ENCODE measurements at places on chromosomes 13 and 19. TPM values are rescaled to one million over a fixed set of nuclear protein-coding genes. Genes with fewer than 3 reads are reported as not detected.
A peak's percentile ranks its signal among the peaks of the same experiment; 100 is the strongest.

GRCh38 chr13:71758828-71759227, 108.2 kb downstream of the DACH1 start:
- no peaks in the 10 kb centered on the region for H3K4me1 ChIP-seq
- no peak overlapping the region for H3K27ac ChIP-seq
- no peaks in the 10 kb centered on the region for H3K36me3 ChIP-seq
- no peak for DNase-seq
- H3K27me3 ChIP-seq = no peaks in the 10 kb centered on the region

- DNase-seq = no peak
- H3K4me3 ChIP-seq = no peak overlapping the region
- H3K27me3 ChIP-seq = peaks cover 2% of the 10 kb centered on the region
- H3K4me1 ChIP-seq = no peaks in the 10 kb centered on the region
- H3K36me3 ChIP-seq = no peaks in the 10 kb centered on the region
Measured at GRCh38 chr13:50649211-50649610, 194.3 kb downstream of the DLEU7 start.

DNA sequence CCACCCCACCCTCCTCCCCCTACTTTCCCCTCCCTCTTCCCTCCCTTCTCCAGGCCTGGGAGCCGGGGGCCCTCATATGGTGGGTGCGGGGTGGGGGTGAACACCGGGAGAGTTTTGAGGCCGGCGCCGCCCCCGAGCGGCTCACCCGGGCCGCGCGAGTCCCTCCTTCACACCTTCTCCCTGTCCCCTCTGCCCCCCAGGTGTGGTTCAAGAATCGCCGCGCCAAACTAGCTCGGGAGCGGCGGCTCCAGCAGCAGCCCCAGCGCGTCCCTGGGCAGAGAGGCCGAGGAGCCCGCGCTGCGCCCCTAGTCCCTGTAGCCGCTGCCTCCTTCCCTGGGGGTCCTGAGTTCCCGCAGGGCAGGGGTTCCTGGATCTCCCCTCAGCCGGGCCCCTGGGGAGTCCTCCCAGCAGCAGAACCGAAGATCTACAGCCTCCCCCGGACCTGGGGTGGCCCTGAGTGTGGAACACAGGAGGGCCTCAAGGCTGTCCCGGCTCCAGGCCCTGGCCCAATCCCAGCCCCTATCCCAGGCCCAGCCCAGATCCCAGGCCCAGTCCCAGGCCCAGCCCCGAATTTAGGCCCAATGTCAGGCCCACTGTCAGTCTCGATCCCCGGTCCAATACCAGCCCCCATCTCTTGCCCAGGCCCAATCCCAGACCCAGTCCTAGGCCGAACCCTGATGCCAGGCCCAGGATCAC, 1.7 kb downstream of the TPRX2 start:
- H3K4me1 ChIP-seq = no peaks in the 10 kb centered on the region
- no peak overlapping the region for H3K27ac ChIP-seq

GRCh38 chr19:35894342-35894741, 6.0 kb downstream of the NFKBID start:
- no peak overlapping the region for H3K4me3 ChIP-seq
- no peak for DNase-seq
- peak overlapping the region; percentile 28 for H3K27ac ChIP-seq
- H3K27me3 ChIP-seq = no peaks in the 10 kb centered on the region
- peaks cover 41% of the 10 kb centered on the region for H3K4me1 ChIP-seq

GRCh38 chr19:2923510-2923909, 21.3 kb downstream of the ZNF77 start:
- H3K27me3 ChIP-seq = no peaks in the 10 kb centered on the region
- no peak overlapping the region for H3K27ac ChIP-seq
- peaks cover 11% of the 10 kb centered on the region for H3K36me3 ChIP-seq
- DNase-seq = no peak
- no peaks in the 10 kb centered on the region for H3K4me1 ChIP-seq

DNA sequence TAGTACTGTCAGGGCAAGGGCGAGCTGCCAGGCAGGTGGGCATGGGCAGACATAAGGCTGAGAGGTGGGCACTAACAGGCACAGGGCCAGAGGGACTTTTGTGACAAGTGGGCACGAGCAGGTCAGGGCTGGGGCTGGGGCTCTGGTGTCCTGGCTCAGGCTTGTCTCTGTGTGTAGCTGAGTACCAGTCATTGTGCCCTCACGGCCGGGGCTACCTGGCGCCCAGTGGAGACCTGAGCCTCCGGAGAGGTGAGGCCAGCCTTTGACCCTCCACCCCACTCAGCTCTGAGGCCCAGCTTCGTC, 21.6 kb downstream of the LTBP4 start:
- H3K27me3 ChIP-seq = no peaks in the 10 kb centered on the region
- DNase-seq = no peak
- peaks cover 13% of the 10 kb centered on the region for H3K4me1 ChIP-seq

DNA sequence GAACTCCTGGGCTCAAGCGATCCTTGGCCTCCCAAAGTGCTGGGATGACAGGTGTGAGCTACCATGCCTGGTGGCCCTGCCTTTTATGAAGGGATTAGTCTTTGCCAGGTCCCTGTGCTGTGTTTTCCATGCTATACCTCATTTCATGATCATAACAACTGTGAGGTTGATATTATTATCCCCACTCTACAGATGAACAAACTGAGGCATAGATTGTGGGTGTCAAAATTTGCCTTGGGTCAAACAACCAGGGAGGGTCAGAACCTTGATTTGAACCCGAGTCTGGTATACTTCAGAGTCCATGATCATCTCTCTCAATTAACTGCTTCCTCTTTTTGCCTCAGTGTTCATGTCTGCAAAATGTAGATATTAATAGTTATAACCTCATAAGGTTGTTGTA, 6.9 kb downstream of the PINLYP start:
- no peaks in the 10 kb centered on the region for H3K36me3 ChIP-seq
- no peak for DNase-seq
- H3K4me3 ChIP-seq = no peak overlapping the region
- H3K4me1 ChIP-seq = peaks cover 8% of the 10 kb centered on the region
- no peak overlapping the region for H3K27ac ChIP-seq
- H3K27me3 ChIP-seq = no peaks in the 10 kb centered on the region

DNA sequence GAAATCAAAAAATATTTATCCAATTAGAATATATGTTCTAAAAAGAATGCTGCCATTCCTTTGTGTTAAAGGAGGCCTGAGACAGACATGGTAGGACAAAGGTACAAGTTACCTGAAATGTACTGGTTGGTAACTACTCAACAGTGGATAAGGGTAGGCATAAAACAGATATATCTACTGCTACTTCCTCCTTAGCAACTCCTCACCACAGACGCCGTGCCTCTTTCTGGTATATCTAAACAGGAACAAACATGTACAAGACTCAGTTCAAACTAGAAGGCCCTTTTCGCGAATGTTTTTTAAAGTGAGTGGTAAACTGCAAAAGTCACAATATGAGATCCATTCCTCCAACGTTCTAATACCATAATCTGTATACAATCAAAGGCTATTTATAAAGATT, 86.9 kb downstream of the TBC1D4 start:
- no peaks in the 10 kb centered on the region for H3K4me1 ChIP-seq
- no peak for DNase-seq
- no peaks in the 10 kb centered on the region for H3K27me3 ChIP-seq
- no peaks in the 10 kb centered on the region for H3K36me3 ChIP-seq
- no peak overlapping the region for H3K27ac ChIP-seq

DNA sequence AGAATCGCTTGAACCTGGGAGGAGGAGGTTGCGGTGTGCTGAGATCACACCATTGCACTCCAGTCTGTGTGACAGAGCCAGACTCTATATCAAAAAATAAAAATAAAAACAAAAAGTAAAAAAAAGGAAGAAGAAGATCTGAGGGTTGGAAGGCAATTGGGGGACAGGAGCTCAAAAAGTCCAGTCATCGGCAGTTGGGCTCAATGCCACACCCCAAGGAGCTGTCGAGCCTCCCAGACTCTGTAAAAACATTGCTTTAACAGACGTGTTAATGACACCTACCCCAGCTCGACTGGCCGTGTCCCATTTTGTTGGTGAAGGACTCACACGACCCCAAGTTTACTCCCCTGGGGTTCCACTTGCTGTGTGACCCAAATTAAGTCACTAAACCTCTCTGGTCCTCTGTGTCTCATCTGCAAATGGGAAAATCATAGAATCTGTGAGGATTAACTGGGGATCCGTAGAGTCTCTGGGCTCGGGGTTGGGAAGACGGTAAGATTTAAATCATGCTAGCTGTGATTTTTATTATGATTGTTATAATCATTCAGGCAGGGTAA, 7.0 kb downstream of the GNA15 start:
- no peak for DNase-seq
- peaks cover 38% of the 10 kb centered on the region for H3K4me1 ChIP-seq
- H3K27me3 ChIP-seq = no peaks in the 10 kb centered on the region

GRCh38 chr19:40238775-40239174, 12.3 kb upstream of the CCNP start:
- no peak for DNase-seq
- H3K27me3 ChIP-seq = no peaks in the 10 kb centered on the region
- H3K27ac ChIP-seq = no peak overlapping the region
- H3K4me3 ChIP-seq = no peak overlapping the region
- H3K36me3 ChIP-seq = peaks cover 26% of the 10 kb centered on the region

DNA sequence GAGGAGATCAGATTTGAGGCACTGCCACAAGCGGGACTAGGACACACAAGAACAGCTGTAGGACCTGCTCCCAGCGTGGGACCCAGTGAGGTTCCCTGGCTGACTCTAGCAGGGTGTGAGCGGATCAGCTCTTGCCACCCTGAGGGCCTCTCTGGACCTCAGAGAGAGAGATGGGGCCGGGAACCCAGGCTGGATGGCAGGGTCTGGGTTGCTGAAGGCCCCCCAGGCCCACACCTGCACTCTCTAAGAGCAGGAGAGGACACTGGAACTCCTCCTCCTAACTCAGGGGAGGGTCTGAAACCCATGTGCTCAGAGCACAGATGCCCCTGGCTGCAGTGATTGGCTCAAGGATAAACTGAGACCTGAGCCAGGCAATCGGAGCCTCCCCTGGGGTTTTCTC, 13.5 kb upstream of the IL4I1 start:
- H3K36me3 ChIP-seq = peaks cover 78% of the 10 kb centered on the region
- H3K4me1 ChIP-seq = peaks cover 81% of the 10 kb centered on the region
- DNase-seq = no peak
- no peaks in the 10 kb centered on the region for H3K27me3 ChIP-seq

DNA sequence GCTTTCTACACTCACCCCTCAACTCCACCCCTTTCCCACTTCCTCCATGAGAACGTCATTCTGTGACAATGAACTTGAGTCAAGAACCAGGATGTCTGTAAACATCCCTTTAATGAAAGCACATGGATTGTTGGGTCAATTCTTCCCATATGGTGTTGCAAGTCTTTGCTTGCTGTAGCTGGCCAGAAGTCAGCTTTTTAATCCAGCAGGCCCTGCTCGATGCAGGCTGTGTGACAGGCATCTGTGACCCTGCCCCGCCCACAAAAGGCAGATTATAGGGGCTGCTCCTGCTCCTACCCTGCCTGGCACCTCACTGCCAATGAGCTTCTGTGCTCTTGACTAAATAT, 78.0 kb downstream of the STARD13 start:
- DNase-seq = no peak
- no peaks in the 10 kb centered on the region for H3K36me3 ChIP-seq
- H3K4me1 ChIP-seq = peaks cover 12% of the 10 kb centered on the region

DNA sequence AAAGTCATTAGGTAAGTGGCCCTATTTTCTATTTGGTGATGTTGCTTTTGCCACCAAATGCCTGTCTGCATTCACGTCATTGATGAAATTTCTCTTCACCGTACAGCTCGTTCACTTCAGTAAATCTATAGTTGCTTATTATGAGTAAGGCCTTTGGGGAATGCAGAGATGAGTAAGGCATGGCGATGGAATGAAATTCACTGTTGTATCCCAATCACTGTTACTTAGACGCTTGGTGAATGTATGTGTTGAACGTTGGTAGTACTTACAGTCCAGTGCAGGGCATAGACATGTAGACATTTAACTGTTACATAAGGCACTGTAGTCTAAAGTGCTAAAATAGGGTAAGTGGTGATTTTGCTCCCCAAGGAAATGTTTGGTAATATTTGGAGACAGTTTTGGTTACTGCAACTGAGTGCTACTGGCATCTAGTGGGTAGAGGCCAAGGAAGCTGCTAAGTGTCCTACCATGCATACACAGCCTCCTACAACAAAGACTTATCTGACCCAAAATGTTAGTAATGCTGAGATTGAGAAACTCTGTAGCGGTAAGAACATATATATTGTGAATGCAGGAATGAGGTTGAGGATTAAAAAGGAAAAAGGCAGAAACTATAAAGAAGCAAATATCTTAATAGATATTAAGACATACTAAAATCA, 5.8 kb downstream of the AKAP11 start:
- H3K4me3 ChIP-seq = no peak overlapping the region
- no peak for DNase-seq
- H3K36me3 ChIP-seq = peaks cover 6% of the 10 kb centered on the region
- peak overlapping the region; percentile 52 for H3K27ac ChIP-seq

DNA sequence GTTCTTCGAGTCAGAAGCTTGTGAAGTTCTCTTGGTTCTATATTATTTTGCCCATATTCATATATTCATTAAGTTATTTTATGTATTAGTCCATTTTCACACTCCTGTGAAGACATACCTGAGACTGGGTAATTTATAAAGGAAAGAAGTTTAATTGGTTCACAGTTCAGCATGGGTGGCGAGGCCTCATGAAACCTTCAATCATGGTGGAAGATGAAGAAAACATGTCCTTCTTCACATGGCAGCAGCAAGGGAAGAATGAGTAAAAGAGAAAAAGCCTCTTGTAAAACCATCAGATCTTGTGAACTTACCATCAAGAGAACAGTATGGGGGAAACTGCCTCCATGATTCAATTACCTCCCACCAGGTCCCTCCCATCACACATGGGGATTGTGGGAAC, 182.3 kb downstream of the GPC5 start:
- H3K4me1 ChIP-seq = no peaks in the 10 kb centered on the region
- no peak for DNase-seq
- no peaks in the 10 kb centered on the region for H3K27me3 ChIP-seq
- no peak overlapping the region for H3K27ac ChIP-seq

DNA sequence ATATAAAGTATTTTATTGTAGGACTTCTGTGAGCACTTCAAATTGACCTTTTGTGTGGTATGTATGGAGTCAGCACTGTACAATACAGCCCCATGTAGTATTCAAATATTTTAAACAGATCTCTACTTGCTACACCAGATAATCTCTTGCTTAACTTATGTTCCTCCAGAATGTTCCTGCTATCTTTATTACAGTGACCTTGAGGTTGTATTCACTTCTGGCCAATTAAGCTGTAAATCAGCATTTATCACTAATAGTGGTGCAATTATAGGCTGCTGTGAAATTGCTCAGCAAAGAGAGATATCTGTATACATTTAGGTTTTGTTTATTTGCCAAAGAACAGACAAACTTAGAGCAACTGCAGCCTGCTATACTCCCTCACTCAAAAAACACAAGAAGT, 1218.6 kb downstream of the PCDH17 start:
- H3K4me3 ChIP-seq = no peak overlapping the region
- no peaks in the 10 kb centered on the region for H3K4me1 ChIP-seq
- no peak for DNase-seq
- no peaks in the 10 kb centered on the region for H3K27me3 ChIP-seq
- no peak overlapping the region for H3K27ac ChIP-seq
- no peaks in the 10 kb centered on the region for H3K36me3 ChIP-seq

The SLC8A2 gene
- not detected for total RNA-seq

The ZNF568 gene
- 4.8 TPM for total RNA-seq

The PINLYP gene
- 3.7 TPM for total RNA-seq

The ZNF98 gene
- total RNA-seq = not detected

The ZNF667 gene
- total RNA-seq = not detected

Measured in activated CD4-positive, alpha-beta memory T cell treated with anti-CD3 and anti-CD28 coated beads for 36 hours (primary cell).